ENCODE measurements at places on chromosomes 6 and 20.

DNA sequence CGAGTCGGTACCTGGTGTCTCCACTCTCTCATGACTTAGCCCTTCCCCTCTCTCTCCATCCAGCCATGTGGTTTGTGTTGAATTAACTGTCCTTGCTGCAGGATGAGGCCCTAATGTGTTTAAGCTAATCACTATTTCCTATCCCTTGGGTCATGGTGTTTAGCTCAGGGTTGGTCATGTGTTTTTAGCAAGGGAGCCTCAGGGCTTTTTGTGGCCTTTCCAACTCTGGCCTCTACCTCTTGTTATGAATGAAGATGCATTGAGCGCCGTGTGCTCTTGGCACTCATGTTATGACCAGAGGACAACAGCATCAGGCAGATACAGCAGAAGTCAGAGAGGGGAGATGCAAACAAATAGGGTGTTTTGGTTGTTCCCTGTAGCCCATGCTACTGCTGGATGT is 674.2 kb upstream of the FLRT3 start:
- DNase-seq = no peak

DNA sequence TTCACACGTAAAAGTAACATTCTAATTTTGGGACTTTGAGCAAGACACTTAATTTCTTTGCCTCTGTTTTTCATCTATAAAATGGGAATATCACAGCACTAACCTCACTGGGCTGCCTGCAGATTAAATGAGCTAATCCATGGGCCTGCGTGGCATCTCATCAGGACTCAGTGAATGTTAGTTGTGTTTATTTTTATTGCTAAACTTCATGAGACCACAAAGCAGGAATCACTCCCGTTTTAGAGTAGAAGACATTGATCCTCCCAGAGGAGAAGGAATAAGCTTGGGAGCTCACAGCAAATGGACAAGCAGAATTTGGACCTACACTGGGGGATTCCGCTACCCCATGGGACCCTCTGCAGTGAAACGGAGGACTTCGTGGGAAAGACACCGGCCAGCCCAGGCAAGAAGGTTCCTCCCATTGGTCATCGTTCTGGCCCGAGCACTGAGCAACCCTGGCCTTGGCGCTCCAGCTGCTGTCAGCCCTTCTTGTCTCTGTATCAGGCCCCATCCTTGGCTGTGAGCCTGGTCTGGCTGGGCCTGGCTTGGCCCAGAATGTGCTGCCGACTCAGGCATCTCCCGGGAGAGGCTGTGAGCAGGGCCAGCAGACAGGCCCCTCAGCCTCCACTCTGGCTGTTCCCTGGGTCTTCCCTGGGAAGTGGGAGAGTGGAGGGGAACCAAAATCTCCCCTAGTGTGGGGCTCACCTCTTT is 79.8 kb downstream of the NFATC2 start:
- no peak for DNase-seq

DNA sequence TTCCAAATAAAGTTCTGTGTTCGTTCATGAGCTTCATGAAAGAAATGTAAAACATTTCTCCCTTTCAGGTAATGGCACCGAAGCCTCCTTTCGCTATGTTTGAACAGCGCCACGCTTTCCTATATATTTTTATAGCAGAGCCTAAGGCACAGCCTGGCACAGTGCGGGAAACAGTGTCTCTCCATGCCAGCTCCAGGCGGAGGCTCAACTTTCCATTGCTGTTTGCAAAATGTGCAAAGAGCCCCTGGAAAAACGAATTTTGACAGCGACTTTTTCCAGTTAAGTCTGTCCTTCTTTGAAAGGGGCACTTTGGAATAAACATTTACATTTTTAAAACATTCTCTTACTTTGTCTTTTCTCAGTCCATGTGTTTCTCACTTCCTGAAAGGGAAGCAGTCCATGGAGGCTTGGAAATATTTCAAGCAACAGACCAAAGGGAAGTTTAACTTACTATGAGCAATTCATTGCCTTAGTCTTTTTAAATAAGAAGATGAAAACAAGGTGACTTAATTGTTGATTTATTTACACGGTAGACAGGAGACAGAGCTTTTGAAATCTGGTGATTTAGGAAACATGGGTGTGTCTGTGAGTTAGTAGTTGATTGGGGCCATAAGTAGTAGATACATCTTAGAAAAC is 769 bp downstream of the CCN6 start:
- no peak for DNase-seq

GRCh38 chr20:53981752-53982437 is 88.5 kb downstream of the BCAS1 start:
- no peak for DNase-seq

- DNase-seq = no peak
Observed at GRCh38 chr20:14882846-14883245, 545.4 kb upstream of the FLRT3 start.

DNA sequence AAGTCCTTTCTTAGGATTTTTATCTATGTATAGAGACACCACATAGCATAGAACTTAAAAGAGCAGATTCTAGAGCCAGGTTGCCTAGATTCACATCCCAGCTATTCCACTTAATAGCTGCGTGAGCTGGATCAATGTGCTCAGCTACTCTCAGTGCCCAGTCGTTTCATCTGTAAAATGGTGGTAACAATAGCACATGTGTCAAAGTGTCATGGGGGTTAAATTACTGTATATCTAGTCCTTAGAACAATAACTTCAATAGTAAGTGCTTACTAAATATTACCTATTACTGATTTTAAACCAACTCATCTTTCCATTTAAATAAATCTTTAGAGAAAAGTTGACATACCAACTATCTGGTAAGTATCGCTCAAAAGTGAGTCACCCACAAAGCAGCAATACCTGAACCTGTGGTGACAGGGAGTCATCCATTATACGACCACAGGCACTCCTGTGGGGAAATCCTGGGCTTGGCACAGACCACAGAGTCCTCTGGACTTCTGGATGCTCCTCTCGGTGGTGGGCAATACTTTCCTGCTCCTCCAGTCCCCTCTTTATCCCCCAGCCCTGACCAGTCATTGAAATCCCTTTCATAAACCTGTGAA is 154.8 kb downstream of the PDSS2 start:
- no peak for DNase-seq

DNA sequence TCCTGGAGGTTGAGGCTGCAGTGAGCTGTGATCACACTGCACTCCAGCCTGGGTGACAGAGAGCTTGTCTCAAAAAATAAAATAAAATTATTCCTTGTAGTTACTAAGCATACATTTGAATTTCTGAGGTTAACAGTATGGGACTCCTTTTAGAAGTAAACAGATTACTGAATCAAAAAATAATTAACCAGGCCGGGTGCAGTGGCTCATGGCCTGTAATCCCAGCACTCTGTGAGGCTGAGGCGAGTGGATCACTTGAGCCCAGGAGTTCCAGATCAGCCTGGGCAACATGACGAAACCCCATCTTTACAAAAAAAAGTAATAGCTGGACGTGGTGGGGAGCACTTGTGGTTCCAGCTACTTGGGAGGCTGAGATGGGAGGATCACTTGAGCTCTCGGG is 22.1 kb upstream of the EEF1A1 start:
- no peak for DNase-seq

- DNase-seq = no peak
Observed at GRCh38 chr6:149211046-149211571, 106.4 kb upstream of the TAB2 start.

- no peak for DNase-seq
Observed at GRCh38 chr6:160678744-160679401, 14.8 kb upstream of the LPA start.

GRCh38 chr6:149471801-149472200 is 13.0 kb downstream of the ZC3H12D start:
- no peak for DNase-seq

GRCh38 chr20:23652371-23652770 is 14.6 kb upstream of the CST3 start:
- DNase-seq = no peak

DNA sequence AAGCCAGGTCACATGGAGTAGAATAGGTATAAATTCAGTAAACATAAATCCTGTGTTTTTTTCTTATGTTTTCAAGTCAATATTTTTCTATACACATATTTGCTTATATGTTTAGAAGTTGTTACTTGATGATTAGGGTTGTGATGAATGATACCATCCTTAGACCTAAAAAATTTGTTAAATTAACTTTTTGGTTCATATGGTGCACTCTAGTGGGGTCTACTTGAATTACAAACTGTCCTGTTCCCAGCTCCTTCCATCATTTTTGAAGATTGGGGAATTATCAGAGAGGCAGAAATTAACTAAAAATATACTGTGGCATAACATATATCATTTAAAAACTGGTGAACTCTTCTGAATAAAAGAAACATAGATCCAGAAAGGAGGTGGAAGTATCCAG is 48.3 kb upstream of the RIPPLY2 start:
- DNase-seq = no peak

- DNase-seq = peak; percentile 54
Observed at GRCh38 chr6:31791324-31792089, 4.0 kb downstream of the VARS1 start.

DNA sequence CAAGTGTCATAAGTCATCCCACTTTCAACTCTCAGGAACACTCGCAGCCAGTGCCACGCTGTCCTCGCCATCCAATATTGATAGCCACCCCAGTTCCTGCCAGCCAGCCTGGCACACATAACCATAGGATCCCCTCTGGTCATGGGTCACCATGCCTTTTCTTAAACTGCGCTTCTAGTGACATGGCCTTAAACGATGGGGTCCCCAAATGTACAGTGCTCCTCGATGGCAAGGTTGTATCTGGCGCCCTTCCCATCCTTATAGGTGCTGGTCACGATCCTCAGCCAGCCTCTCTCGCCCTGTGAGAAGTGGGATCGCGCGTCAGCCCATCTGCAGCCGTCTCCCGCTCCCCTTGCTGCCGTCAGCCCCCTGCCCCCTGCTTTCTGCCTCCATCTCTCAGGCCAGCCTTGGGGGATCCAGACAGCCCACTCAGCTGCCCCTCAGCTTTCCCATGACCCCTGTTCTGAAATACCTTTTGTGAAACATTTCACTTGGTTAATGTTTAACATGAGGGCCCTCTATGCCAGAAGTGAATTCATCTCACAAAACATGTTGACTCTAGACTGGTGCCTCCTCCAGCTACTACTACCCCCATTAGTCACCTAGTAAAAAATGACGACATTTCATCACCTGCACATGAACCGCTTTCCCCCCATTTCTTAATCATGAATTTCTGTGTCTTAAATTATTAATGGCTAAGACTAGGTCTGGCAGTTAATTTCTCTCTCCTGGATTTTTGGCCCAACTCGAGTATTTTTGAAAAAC is 11.4 kb downstream of the CTSZ start:
- no peak for DNase-seq

DNA sequence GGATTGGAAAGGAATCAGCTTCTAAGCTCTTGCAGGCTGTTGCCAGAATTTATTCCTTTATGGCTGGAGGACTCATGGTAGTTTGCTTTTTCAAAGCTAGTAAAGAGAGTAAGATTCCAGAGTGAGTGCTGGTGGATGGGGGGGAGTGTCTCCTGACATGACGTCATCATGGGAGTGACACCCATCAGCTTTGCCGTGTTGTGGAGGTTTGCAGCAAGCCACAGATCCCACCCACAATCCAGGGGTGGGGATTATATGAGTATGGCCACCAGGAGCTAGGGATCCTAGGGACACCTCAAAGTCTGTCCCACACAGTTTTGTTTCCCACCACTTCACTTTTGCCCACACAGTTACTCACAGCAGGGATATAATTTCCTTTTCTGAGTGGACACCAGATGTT is 28.7 kb upstream of the PMEPA1 start:
- DNase-seq = no peak

- DNase-seq = no peak
Observed at GRCh38 chr6:106094261-106094963, 8.3 kb downstream of the PRDM1 start.

DNA sequence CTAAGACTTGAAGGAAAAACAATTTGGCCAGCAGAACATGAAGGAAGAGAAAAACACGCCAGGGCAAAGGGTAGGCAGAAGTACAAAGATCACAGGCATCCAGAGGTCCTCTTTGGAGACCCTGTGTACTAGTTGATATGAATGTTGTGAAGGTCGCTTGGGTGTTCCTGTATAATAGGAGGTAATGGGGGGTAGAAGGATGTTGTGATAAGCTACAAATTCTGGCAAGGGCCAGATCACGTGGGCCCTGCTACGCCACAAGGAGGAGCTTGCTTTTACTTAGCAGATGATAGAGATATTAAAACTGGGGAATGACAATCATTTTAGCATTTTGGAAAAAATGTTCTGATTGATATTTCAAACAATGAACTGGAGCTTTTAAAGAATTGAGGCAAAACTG is 878 bp upstream of the HLA-DMA start:
- no peak for DNase-seq

- no peak for DNase-seq
Observed at GRCh38 chr6:82185948-82186535, 61.5 kb downstream of the IBTK start.

DNA sequence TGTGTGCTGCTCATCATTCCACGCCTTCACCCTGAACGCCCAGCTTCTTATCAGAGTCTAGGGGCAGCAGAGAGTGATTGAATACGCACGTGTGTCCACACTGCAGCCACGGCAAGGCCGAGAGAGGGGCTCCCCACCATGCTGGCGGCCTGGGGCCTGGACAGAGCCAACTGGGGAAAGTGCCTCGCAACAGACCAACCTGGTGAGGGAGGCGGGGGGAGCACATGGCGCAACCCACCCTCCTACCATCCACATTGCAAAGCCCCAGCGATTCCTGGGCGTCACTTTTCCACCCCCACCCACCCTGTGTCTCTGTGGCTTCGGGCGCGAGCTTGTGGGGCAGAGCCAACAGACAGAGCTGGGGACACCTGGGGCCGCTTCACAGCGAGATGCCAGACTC is 66.4 kb upstream of the DUSP22 start:
- no peak for DNase-seq

GRCh38 chr6:78383968-78384367 is 483.4 kb upstream of the IRAK1BP1 start:
- DNase-seq = no peak

DNA sequence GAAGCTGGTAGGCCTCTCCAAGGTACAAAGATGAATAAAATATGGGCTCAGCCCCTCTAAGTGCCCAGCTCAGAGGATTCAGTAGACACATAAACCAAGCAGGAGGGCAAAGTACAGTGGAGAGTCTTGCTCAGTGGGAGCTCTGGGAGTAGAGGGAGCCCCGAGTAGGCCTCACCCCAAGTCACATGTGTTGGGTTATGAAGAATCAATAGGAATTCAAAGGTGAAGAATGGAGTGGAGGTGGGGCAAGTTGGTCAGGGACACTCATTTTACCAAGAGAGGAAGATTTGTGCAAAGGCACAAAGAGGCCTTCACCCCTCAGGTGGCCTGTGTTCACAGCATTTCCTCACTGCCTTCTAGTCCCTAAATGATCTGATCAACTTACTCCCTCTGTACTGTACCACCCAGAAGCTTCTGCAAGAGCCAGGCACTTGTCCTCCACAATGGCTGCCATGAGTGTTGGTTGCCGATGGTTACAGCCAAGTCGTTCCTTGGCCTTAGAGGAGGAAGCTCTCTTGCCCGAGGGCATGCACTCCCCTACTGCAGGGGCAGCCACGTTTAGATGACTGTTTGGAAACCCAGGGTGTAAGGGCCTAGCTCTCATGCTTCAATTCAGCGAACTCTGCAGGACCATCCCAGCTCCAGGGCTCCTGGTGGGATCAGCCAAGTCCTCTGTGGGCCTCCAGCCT is 6.7 kb upstream of the CDKN1A start:
- no peak for DNase-seq

GRCh38 chr6:121260651-121261102 is 73.6 kb downstream of the TBC1D32 start:
- no peak for DNase-seq

All from SHP77 (cell line).